Activated CD8-positive, alpha-beta memory T cell treated with anti-CD3 and anti-CD28 coated beads, Interleukin-2, amount 10 ng/mL, durations not matched to agents 7 days and 5 days (primary cell): ENCODE measurements at places on chromosomes 3 and 15. TPM values are rescaled to one million over a fixed set of nuclear protein-coding genes. Genes with fewer than 3 reads are reported as not detected.

The LYZL4 gene
- total RNA-seq, result not detected

The SPATA12 gene
- total RNA-seq, result not detected

The C3orf49 gene
- total RNA-seq, result not detected

The MGLL gene
- 3.4 TPM for total RNA-seq

The SLC7A14 gene
- total RNA-seq, result not detected

The PLSCR5 gene
- not detected for total RNA-seq

The CASR gene
- not detected for total RNA-seq

The HOMER2 gene
- total RNA-seq, result 14.4 TPM

The COL6A5 gene
- 0.02 TPM for total RNA-seq

The LINGO1 gene
- total RNA-seq, result not detected

The CHL1 gene
- total RNA-seq, result not detected

The GPR62 gene
- not detected for total RNA-seq

The GOLGA6D gene
- not detected for total RNA-seq
